ENCODE measurements at places on chromosomes 5 and 9. TPM values are rescaled to one million over a fixed set of nuclear protein-coding genes. Genes with fewer than 3 reads are reported as not detected.

CDH9 gene
- not detected for total RNA-seq

LMX1B gene
- 1.7 TPM for total RNA-seq

PCDHA9 gene
- total RNA-seq: not detected

CDC42SE2 gene
- total RNA-seq: 32.0 TPM

TPM2 gene
- 578 TPM for total RNA-seq

LCN6 gene
- total RNA-seq: not detected

NFX1 gene
- total RNA-seq: 26.5 TPM

PCDHGA12 gene
- not detected for total RNA-seq

F2RL1 gene
- total RNA-seq: 332 TPM

ZNF354B gene
- total RNA-seq: 4.5 TPM

PRR16 gene
- total RNA-seq: not detected

IL9 gene
- not detected for total RNA-seq

CYSTM1 gene
- total RNA-seq: 152 TPM

STPG3 gene
- total RNA-seq: not detected

MAP1B gene
- 41.7 TPM for total RNA-seq

QRFP gene
- total RNA-seq: not detected

NDST1 gene
- total RNA-seq: 59.2 TPM

FOXD4L4 gene
- total RNA-seq: not detected

PELO gene
- total RNA-seq: 20.4 TPM

OR1Q1 gene
- total RNA-seq: not detected

ANXA2R gene
- 2.3 TPM for total RNA-seq

RANBP6 gene
- total RNA-seq: 13.3 TPM

ST8SIA4 gene
- total RNA-seq: 0.30 TPM

RECK gene
- 5.9 TPM for total RNA-seq

C5orf34 gene
- 5.0 TPM for total RNA-seq

HIGD2A gene
- 264 TPM for total RNA-seq

IRX1 gene
- not detected for total RNA-seq

Data from A549 treated with CpdA at 1 μM for 4 hours (cell line).